ENCODE measurements at places on chromosomes 7 and 10.

GRCh38 chr10:110576220-110576619 lies 8.7 kb downstream of the SMC3 start:
- DNase-seq = no peak

- DNase-seq = no peak
These were observed 141.7 kb downstream of the KAT6B start for GRCh38 chr10:74967911-74968666.

- DNase-seq = no peak
These were observed 10.8 kb downstream of the NKX6-2 start for GRCh38 chr10:132774902-132775863.

DNA sequence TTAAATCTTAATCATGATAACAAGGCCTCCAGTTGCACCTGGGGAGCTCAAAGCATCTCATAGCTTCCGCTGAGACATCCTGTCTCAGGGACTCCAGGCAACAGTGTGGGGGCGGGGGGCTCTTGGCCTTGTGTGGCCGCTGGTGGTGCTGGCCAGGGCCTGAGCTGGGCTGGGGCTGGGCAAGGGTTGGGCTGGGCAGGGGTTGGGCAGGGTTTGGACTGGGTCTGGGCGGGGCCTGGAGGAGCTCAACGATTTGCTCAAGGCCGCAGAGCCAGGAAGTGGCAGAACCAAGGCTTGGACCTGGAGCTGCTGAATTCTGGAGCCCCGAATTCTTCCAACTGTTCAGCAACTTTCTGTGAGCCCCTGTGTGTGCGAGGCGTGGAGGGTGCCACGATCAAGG lies 37.9 kb upstream of the PSMG3 start:
- DNase-seq = no peak

GRCh38 chr7:107659666-107660065 lies 962 bp upstream of the SLC26A4 start:
- no peak for DNase-seq

GRCh38 chr7:38539477-38540081 lies 91.6 kb downstream of the AMPH start:
- no peak for DNase-seq

DNA sequence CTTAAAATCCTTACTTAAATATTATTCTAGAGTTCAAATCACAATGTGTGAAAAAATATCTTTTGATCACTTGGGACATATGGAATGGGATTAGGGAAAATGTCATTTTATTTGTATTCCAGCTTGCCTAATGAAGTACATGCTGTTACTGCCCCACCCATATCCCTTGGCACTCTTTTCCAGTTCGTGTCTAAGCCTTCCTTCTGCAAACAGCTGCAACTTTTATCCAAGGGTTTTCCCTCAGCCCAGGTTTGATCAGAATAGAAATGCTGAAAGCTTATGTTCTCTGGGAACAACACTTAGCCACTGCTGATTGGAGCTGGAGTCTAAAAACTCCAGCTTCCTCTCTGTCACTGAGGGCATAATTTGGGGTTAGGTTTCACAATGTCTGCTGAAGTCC lies 214.1 kb upstream of the FAM3C start:
- DNase-seq = no peak

GRCh38 chr10:114859222-114859621 lies 37.6 kb downstream of the FHIP2A start:
- peak; percentile 57 for DNase-seq

- DNase-seq = no peak
These were observed 969 bp downstream of the SLC35G1 start for GRCh38 chr10:93894516-93895378.

- DNase-seq = no peak
These were observed 142.3 kb upstream of the EFCAB10 start for GRCh38 chr7:105723572-105723971.

DNA sequence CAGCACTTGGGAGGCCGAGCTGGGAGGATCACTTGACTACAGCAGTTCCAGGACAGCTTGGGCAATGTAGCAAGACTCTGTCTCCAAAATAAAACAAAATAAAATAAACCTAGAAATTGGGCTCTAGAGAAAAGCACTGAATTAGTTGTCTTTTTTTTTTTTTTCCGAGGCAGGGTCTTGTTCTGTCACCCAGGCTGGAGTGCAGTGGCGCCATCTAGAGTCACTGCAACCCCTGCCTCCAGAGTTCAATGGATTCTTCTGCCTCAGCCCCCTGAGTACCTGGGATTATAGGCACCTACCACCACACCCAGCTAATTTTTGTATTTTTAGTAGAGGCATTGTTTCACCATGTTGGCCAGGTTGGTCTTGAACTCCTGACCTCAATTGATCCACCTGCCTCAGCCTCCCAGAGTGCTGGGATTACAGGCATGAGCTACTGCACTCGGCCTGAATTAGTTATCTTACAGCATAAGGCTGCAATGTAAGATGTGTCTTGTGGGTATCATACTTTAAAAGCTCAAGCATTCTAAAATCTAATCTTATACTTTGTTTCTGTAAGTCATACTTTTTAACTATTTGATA lies 12.8 kb downstream of the MEIG1 start:
- no peak for DNase-seq

DNA sequence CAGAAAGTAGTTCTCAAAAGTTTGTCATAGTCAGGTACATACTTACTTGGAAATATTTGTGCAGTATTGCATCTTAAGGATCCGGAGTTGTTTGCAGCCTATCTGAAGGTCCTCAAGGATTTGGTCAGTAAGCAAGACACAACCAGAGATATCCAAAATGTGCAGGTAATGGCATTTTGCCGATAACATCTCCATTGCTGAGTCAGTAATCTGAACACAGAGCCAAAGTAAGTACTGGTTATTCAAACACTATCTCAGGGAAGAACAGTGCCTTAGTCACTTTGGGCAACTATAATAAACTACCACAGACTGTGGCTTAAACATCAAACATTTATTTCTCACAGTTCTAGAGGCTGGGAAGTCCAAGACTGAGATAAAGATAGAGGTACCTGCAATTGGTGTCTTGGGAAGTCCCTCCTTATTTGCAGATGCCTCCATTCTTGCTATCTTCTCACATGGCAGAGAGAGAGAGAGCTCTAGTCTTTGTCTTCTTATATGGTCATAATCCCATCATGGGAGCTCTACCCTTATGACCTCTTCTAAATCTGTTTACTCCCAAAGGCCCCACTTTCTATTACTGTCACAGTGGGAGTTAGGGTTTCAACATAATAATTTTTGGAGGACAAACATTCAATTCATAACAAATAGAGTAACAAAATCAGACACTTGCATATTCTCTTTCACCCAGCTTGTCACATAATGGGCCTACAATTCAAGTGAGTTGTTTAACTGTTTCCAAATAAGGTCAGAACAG lies 73.4 kb downstream of the FAM185A start:
- DNase-seq = no peak

DNA sequence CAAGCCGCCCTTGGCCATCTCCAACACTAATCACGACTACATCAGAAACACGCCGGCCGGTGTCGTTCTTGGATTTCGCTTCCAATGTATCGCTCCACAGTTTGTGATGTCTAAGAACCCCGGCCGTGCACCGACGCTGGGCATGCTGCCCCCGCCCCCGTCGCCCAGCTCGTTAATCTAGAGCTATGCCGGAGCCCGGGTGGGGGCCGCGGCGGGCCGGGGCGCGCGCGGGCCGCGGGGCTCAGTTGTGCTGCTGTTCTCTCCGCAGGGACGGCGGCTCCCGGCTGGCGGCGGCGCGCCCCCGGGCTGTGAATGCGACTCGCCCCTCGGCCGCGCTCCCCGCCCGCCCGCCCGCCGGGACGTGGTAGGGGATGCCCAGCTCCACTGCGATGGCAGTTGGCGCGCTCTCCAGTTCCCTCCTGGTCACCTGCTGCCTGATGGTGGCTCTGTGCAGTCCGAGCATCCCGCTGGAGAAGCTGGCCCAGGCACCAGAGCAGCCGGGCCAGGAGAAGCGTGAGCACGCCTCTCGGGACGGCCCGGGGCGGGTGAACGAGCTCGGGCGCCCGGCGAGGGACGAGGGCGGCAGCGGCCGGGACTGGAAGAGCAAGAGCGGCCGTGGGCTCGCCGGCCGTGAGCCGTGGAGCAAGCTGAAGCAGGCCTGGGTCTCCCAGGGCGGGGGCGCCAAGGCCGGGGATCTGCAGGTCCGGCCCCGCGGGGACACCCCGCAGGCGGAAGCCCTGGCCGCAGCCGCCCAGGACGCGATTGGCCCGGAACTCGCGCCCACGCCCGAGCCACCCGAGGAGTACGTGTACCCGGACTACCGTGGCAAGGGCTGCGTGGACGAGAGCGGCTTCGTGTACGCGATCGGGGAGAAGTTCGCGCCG lies 1.9 kb downstream of the VWC2 start:
- DNase-seq = no peak

- no peak for DNase-seq
These were observed 18.6 kb upstream of the ADGRA1 start for GRCh38 chr10:133069033-133069525.

DNA sequence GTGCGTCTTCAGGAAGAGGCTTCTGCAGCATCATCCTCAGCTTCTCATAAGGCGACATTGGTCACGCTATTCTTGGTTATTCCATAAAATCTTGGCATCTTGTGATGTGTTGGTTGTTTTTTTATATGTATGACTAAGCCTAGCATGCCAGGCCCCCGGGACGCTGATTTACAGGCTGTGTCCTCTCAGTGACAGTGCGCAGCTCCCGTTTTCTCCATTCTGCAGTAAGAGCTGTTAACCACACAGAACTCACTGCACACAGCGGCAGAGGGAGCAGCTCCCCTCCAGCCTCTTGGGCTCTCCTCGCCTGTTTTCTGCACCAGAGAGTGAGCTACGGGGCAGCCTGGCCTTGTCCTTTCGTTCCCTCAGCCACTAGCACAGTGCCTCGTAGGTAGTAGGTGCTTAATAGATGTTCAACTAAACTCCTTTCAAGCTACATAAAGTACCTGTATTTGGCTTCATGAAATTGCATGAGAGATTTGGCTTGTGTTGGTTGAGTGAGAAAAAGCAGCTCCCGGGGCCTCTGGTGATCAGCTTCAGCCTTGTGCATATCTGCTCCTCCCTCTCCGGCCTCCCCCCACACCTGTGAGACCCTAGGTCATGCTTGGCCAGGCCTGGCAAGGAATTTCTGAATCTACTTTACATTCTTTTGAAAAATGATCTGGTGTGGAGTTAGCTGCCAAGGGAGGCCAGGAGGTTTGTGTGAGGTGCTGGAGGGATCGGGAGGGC lies 116.2 kb downstream of the WDR37 start:
- DNase-seq = no peak

DNA sequence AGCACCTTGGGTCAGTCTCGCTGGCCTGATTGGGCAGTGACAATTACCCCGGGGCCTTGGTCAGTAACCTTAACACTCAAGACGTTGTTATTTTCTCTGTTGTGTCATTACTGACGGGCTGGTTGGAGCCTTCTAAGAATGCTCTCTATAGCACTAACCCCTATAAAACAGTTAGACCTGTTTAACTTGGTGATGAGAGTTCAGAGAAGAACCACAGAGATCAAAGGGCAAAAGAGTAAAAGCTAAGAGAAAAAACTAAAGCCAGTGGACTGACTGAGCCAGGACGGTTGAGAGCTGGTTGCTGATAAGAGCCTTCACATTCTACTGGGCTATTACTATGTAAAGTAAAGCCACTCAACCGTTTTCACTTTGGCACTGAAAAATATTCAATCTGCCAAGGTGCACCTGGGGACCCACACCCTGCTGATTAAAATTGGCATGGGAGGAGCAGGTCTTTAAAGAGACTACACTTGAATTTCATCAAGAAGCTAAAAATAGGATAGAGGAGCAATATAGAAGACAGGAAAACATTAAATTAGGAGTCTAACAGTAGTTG lies 13.6 kb upstream of the ITGB1 start:
- no peak for DNase-seq

- DNase-seq = no peak
These were observed 257.6 kb upstream of the LRGUK start for GRCh38 chr7:133869556-133869955.

GRCh38 chr7:129436335-129436923 lies 2.2 kb downstream of the STRIP2 start:
- no peak for DNase-seq

DNA sequence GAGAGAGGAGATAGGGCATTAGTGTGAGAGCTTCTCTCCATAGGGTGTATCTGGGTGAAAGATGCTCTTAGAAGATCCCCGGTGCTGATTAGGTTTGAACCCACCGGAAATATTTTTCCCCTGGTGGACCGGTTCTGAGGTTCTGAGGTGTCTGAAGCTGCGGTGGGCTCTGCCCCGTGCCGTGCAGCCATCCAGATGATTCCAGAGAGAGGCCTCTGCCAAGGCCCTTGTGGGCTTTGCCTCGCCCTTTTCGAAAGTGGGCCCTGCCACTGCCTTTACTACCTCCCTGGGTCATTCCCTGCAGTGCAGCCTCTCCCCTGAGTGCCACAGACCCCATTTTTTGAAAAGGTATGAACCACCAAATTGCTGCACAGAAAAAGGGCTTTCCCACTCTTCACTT lies 2.8 kb downstream of the GIMAP8 start:
- no peak for DNase-seq

DNA sequence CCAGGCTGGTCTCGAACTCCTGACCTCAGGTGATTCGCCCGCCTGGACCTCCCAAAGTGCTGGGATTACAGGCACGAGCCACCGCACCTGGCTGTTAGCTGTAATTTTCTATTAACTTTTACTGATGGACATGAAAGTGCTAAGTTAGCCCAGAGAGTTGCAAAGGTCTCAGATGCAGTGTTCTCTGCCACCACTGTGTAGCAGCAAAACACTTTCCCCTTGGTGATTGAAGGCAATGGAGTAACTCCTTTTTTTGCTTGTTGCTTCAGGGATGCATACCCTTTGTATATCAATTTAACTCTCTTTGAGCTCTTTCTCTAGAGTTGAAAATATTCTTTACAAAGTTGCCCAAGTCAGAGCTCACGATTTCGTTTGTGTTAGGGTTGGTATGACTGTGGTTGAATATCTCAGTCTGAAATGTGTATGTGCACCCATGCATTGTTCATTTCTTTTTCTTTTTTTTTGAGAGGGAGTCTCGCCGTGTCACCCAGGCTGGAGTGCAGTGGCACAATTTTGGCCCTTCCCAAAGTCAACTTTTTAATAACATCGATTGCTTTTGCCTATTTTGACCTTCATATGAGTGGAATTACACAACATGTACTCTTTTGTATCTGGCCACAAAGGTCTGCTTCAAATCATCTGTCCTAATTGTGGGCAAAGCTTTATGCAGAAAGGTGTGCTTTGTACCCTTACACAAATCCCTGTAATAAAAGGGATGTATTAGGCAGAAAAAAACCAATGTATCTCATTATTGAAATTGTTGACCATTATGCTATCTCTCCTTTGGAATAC lies 52.6 kb downstream of the GTF2I start:
- DNase-seq = no peak

- no peak for DNase-seq
These were observed 656.0 kb downstream of the CNTNAP2 start for GRCh38 chr7:146772601-146773000.

- no peak for DNase-seq
These were observed 5.1 kb downstream of the TSPAN14 start for GRCh38 chr10:80459047-80459865.
